ENCODE measurements at places on chromosomes 11 and 22.

DNA sequence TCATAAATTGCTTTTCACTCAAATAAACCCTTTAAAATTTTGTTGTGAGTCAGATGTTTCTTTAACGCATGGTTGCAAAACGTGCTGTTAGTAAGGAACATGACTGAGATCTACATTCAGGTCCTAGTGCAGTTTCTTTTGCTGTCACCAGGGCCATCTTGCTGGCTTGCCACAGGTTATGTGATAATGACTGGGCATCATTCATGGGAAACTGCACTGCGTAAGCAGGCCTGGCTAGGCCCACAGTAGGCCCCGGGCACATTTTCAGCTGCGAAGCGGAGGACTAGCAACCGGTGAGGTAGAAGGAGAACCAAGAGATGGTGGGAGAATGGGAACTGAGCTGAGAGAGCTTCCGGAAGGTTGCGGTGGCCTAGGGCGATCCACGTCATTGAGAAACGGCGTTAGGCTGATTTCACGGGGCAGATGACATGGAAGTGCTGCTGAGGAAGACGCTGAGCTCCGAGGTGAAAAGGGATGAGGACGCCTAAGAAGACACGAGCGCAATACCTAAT lies 3.2 kb upstream of the KLHDC7B start:
- H3K4me1 ChIP-seq, result peaks cover 74% of the 10 kb centered on the region
- no peak overlapping the region for H3K4me3 ChIP-seq
- no peaks in the 10 kb centered on the region for H3K36me3 ChIP-seq
- H3K27me3 ChIP-seq, result no peaks in the 10 kb centered on the region
- DNase-seq, result no peak

- H3K27ac ChIP-seq, result no peak overlapping the region
- H3K27me3 ChIP-seq, result peaks cover 57% of the 10 kb centered on the region
- no peak for DNase-seq
- H3K36me3 ChIP-seq, result no peaks in the 10 kb centered on the region
Measured at GRCh38 chr11:43937434-43938411, 4.7 kb upstream of the C11orf96 start.

GRCh38 chr22:40310081-40310767 lies 36.1 kb upstream of the ADSL start:
- no peak for DNase-seq
- H3K4me1 ChIP-seq, result peaks cover 31% of the 10 kb centered on the region
- peaks cover 82% of the 10 kb centered on the region for H3K36me3 ChIP-seq

DNA sequence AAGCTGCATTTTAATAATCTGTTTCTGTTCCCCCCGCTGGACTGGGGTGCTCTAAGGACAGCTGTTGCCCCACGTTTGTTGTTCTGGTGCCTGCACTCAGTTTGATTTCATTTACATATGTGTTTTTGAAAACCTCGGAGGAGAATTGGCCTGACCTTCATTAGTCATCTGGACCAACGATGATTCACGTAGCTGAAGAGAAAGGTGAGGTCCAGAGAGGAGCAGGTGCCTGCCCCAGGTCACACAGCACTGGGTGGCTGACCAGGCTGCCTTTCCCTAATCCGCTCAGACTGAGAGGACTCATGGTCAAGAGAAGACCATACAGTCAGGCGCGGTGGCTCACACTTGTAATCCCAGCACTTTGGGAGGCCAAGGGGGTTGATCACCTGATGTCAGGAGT lies 3.8 kb downstream of the CSDC2 start:
- H3K36me3 ChIP-seq, result no peaks in the 10 kb centered on the region
- peaks cover 5% of the 10 kb centered on the region for H3K4me1 ChIP-seq
- H3K27me3 ChIP-seq, result peaks cover 23% of the 10 kb centered on the region
- DNase-seq, result no peak

- no peak overlapping the region for H3K4me3 ChIP-seq
- DNase-seq, result no peak
- no peaks in the 10 kb centered on the region for H3K36me3 ChIP-seq
- H3K27me3 ChIP-seq, result no peaks in the 10 kb centered on the region
- no peak overlapping the region for H3K27ac ChIP-seq
Measured at GRCh38 chr11:131512228-131512627, 141.8 kb downstream of the NTM start.

- H3K27ac ChIP-seq, result no peak overlapping the region
- H3K27me3 ChIP-seq, result no peaks in the 10 kb centered on the region
- H3K4me3 ChIP-seq, result no peak overlapping the region
- H3K36me3 ChIP-seq, result peaks cover 50% of the 10 kb centered on the region
- H3K4me1 ChIP-seq, result peaks cover 25% of the 10 kb centered on the region
- no peak for DNase-seq
Measured at GRCh38 chr22:40766956-40767355, 52.2 kb downstream of the SLC25A17 start.

- no peak overlapping the region for H3K27ac ChIP-seq
- no peak for DNase-seq
- H3K36me3 ChIP-seq, result no peaks in the 10 kb centered on the region
- no peak overlapping the region for H3K4me3 ChIP-seq
- H3K27me3 ChIP-seq, result peaks cover 17% of the 10 kb centered on the region
Measured at GRCh38 chr11:68997995-68998348, 15.1 kb downstream of the MRGPRF start.

GRCh38 chr11:37370817-37371216 lies 772.8 kb upstream of the RAG2 start:
- no peaks in the 10 kb centered on the region for H3K27me3 ChIP-seq
- H3K4me1 ChIP-seq, result no peaks in the 10 kb centered on the region
- no peak overlapping the region for H3K27ac ChIP-seq
- DNase-seq, result no peak
- H3K4me3 ChIP-seq, result no peak overlapping the region

- H3K36me3 ChIP-seq, result no peaks in the 10 kb centered on the region
- no peak overlapping the region for H3K4me3 ChIP-seq
- no peaks in the 10 kb centered on the region for H3K27me3 ChIP-seq
- H3K4me1 ChIP-seq, result no peaks in the 10 kb centered on the region
Measured at GRCh38 chr11:115244758-115245157, 259.5 kb downstream of the CADM1 start.

GRCh38 chr11:35146711-35147110 lies 7.7 kb downstream of the CD44 start:
- H3K27ac ChIP-seq, result peak overlapping the region; percentile 98
- no peak for DNase-seq
- H3K4me1 ChIP-seq, result peaks cover 94% of the 10 kb centered on the region
- H3K36me3 ChIP-seq, result peaks cover 94% of the 10 kb centered on the region
- H3K27me3 ChIP-seq, result no peaks in the 10 kb centered on the region

- H3K4me3 ChIP-seq, result no peak overlapping the region
- DNase-seq, result no peak
- H3K27ac ChIP-seq, result no peak overlapping the region
- no peaks in the 10 kb centered on the region for H3K27me3 ChIP-seq
Measured at GRCh38 chr11:134290646-134291045, 14.5 kb downstream of the GLB1L3 start.

DNA sequence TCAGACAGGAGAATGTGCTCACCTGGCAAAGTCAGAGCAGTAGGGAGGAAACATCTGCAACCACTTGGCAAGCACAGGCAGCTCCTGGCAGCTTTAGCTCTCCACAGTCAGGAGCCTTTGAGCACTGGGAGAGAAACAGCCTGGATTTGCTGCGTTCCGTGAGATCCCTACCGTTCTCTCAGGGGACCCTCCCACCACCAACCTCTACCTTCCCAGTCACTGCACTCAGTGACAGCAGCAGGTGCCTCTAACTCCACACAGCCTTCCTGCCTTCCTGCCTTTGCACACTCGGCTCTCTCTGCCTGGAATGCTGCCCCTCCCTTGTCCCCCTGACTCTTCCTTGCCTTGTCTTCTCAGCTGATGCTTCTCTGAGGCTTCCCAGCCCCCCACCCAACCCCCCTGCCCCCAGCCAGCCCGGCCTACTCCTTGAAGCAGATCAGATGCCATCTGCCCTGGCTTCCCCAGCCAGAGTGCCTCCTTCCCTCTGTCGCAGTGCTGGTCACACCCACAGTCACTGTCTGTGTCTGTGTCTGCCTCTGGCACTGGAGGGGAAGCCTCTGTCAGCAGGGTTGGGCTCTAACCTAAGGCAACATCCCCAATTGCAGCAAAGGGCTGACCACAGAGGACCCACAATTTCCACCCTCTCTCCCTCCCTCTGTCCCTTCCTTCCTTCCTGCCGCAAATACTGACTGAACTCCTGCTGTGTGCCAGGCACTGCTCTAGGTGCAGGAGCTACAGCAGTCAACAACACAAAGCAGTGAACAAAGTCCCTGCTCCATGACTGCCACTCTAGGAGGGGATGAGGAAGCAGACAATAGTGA lies 14.9 kb upstream of the TSKU start:
- no peaks in the 10 kb centered on the region for H3K27me3 ChIP-seq
- H3K36me3 ChIP-seq, result no peaks in the 10 kb centered on the region
- H3K27ac ChIP-seq, result peak overlapping the region; percentile 31
- no peak overlapping the region for H3K4me3 ChIP-seq
- DNase-seq, result no peak
- H3K4me1 ChIP-seq, result peaks cover 17% of the 10 kb centered on the region

DNA sequence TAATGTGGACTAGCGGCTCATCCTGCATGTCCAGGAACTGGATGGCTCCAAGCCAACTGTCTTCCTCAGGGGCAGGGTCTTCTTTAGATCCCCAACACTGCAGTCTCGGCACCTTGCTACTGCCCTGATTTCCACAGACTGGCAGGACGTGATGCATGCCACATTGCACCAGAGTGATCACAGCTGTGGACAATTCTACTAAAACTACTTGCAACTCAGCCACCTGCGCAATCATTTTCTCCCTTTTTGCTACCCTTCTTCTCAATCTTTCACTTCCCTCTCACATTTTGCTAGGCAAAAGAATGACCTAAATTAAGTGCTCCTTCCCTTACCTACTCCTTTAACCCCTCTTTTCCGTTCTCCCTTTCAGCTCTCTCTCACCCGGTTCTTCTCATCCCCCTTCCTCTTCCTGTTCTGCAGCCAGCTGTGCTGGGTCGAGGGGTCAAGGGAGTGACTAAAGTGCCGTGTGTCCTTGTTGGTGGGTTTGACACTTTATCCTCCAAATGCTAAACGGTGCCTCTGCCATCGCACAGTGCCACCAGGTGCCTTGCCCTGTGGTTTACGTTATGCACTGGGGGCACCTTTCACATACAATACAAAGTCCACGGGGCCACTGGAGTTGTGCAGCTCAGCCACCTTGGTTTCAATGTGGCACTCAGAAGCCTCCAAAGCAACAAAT lies 11.5 kb upstream of the PEX26 start:
- H3K27ac ChIP-seq, result no peak overlapping the region
- H3K4me3 ChIP-seq, result no peak overlapping the region
- DNase-seq, result no peak
- no peaks in the 10 kb centered on the region for H3K36me3 ChIP-seq
- no peaks in the 10 kb centered on the region for H3K4me1 ChIP-seq

DNA sequence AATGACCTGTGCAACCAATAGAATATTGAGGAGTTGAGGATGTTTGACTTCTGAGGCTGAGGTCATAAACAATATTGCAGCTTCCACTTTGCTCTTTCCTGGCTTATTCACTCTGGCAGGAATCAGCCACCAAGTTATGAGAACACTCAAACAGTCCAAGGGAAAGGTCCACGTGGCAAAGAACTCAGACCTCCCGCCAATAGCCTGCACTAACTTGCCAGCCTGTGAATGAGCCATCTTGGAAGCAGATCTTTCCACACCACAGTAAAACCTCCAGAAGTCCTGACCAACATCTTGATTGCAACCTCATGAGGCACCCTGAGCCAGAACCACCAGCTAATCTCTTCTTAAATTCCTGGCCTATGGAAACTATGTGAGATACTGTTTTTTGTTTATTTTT lies 22.7 kb upstream of the PICALM start:
- no peaks in the 10 kb centered on the region for H3K36me3 ChIP-seq
- no peak overlapping the region for H3K4me3 ChIP-seq
- no peak for DNase-seq
- no peak overlapping the region for H3K27ac ChIP-seq

DNA sequence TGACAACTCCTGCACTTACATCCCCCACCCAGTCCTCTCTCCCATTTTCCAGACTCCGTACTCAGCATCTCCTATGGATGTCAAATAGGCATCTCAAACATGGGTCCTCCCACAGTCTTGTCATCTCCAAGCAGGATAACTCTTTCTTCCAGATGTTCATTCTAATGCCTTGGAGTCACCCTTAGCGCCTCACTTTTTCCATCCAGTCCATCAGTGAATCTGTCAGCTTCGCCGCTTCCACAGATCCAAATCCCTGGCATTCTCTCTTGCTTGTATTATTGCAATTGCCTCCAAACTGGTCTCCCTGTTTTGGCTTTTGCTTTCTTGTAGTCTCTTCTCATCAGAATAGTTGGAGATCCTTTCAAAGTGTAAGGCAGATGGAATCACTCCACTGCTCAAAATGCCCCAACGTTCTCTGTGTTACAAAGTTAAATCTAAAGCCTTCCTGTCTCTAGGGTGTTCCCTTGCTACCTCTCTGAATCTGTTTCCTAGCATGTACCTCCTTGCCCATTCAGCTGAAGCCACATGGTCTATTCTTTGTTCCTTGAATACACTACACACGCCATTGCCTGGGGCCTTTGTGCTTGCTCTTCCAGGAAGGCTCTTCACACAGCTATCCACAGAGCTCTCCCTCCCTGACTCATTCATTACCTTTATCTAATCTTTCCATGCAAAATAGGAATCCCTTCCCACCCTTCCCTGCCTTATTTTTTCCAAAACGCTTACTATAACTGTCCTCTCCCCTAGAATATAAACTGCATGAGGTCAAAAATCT lies 64.8 kb downstream of the UBASH3B start:
- no peak overlapping the region for H3K27ac ChIP-seq
- peaks cover 86% of the 10 kb centered on the region for H3K4me1 ChIP-seq
- no peaks in the 10 kb centered on the region for H3K27me3 ChIP-seq
- no peaks in the 10 kb centered on the region for H3K36me3 ChIP-seq
- DNase-seq, result no peak

GRCh38 chr22:26735019-26735409 lies 77.6 kb downstream of the MIAT start:
- H3K4me1 ChIP-seq, result no peaks in the 10 kb centered on the region
- H3K4me3 ChIP-seq, result no peak overlapping the region

- DNase-seq, result no peak
- no peaks in the 10 kb centered on the region for H3K4me1 ChIP-seq
- H3K27ac ChIP-seq, result no peak overlapping the region
- peaks cover 9% of the 10 kb centered on the region for H3K27me3 ChIP-seq
- no peak overlapping the region for H3K4me3 ChIP-seq
Measured at GRCh38 chr11:122230385-122230755, 114.4 kb upstream of the BLID start.

DNA sequence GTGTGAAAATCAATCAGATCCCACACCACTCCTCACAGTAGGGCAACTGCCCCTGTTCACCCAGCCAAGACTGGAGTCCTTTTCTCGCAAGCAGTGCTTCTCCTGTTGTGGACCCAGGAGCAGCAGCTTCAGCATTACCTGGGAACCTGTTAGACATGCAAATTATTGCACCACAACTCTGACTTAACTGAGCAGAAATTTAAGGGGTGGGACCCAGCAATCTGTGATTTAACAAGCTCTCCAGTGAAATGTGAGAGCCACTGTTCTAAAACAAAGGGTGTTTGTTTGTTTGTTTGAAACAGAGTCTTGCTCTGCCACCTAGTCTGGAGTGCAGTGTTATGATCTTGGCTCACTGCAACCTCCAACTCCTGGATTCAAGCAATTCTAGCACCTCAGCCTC lies 591.4 kb downstream of the SOX6 start:
- no peak for DNase-seq
- no peak overlapping the region for H3K4me3 ChIP-seq
- no peaks in the 10 kb centered on the region for H3K4me1 ChIP-seq

- peaks cover 10% of the 10 kb centered on the region for H3K27me3 ChIP-seq
- no peak overlapping the region for H3K4me3 ChIP-seq
- H3K36me3 ChIP-seq, result no peaks in the 10 kb centered on the region
- H3K27ac ChIP-seq, result no peak overlapping the region
- DNase-seq, result peak; percentile 76
Measured at GRCh38 chr11:2194877-2195755, 23.5 kb upstream of the TH start.

GRCh38 chr11:105296386-105296785 lies 156.8 kb upstream of the CARD18 start:
- peaks cover 11% of the 10 kb centered on the region for H3K27me3 ChIP-seq
- no peak overlapping the region for H3K4me3 ChIP-seq
- no peak overlapping the region for H3K27ac ChIP-seq
- peaks cover 24% of the 10 kb centered on the region for H3K4me1 ChIP-seq

All from activated T-cell treated with anti-CD3 and anti-CD28 coated beads, Interleukin-2, amount 50 U/mL, for 24 hours (primary cell).